Hair follicular keratinocyte (primary cell): ENCODE measurements at places on chromosomes 3 and 15. TPM values are rescaled to one million over a fixed set of nuclear protein-coding genes. Genes with fewer than 3 reads are reported as not detected.

GOLGA8G gene
- total RNA-seq = not detected in 2 replicates

SLC22A14 gene
- total RNA-seq = not detected in 2 replicates

FES gene
- 1.9 and 2.1 TPM in 2 replicates for total RNA-seq

CLDN11 gene
- 3.4 and 5.1 TPM in 2 replicates for total RNA-seq

ZNF502 gene
- total RNA-seq = 1.6 and 2.7 TPM in 2 replicates

MESP2 gene
- 1.4 and 1.7 TPM in 2 replicates for total RNA-seq

TMCO5A gene
- total RNA-seq = not detected in 2 replicates

CPEB1 gene
- 0.04 TPM in 1 of 2 replicates, not detected in the other for total RNA-seq

CPN2 gene
- not detected in 2 replicates for total RNA-seq

ARNT2 gene
- 0.11 and 0.23 TPM in 2 replicates for total RNA-seq

CNBP gene
- total RNA-seq = 275 and 331 TPM in 2 replicates

OR5K2 gene
- total RNA-seq = not detected in 2 replicates

ALDH1L1 gene
- 0.08 and 0.11 TPM in 2 replicates for total RNA-seq

ADAMTSL3 gene
- total RNA-seq = under 0.01 TPM in 1 of 2 replicates, not detected in the other

GMNC gene
- total RNA-seq = not detected in 2 replicates

TIMP4 gene
- total RNA-seq = 0.08 TPM in 1 of 2 replicates, not detected in the other

CHCHD4 gene
- total RNA-seq = 18.9 and 37.6 TPM in 2 replicates

TLE3 gene
- total RNA-seq = 20.5 and 36.2 TPM in 2 replicates

PTX3 gene
- 0.23 and 2.7 TPM in 2 replicates for total RNA-seq

GOLGA8R gene
- 1.2 TPM in 1 of 2 replicates, not detected in the other for total RNA-seq

CFAP20DC gene
- total RNA-seq = 7.3 and 10.0 TPM in 2 replicates

SPESP1 gene
- total RNA-seq = 8.0 and 9.2 TPM in 2 replicates

SLC9C1 gene
- total RNA-seq = not detected in 2 replicates

SEMA6D gene
- 0.91 and 2.9 TPM in 2 replicates for total RNA-seq

ROBO2 gene
- total RNA-seq = under 0.01 TPM in 1 of 2 replicates, not detected in the other

PARP15 gene
- 0.04 TPM in 1 of 2 replicates, not detected in the other for total RNA-seq
